ENCODE measurements at places on chromosomes 2 and 18.

DNA sequence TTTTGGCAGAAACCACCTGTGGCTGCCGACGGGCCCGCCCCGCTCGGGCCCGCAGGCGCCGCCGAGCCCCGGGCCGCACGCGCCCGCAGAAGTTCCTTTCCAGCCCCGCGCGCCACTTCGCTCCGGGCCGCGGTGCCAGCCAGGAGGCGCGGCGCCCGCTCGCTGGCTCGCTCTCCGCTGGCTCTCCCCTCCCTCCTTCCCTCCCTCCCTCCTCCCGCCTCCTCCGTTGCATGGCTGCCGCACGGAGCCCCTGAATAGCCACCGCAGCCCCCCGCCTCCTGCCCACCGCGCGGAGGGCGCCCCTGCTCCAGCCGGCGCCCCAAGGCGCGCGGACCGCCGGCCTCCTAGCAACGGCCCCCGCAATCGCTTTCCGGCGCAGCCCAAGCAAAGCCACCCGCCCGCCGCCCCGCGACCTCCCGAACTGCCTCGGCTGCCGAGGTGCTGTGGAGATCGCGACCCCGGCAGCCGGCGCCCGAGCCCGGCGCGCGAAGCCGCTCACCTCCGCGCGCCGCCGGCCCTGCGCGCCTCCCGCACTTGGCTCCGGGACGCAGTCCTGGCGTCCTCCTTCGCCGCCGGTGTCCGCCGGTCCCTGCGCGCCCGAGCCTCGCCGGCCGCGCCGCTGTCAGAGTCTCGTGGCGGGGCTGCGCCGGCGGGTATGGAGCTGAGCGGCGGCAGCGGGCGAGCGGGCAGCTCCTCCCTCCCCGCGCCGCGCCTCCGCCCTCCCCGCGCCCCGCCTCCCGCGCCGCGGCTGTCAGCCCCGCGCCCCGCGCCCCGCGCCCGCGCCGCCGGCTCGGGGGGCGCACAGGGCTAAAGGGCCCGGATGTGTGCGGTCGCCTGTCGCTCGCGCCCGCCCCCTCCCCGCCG, at the start of gene ZBTB7C:
Gene ZBTB7C (minus strand): TSS at position 657 of the 864 bp plus-strand sequence.
- DNase-seq: no peak

- no peak for DNase-seq
Observed at GRCh38 chr2:65586516-65586915, 154.1 kb upstream of the SPRED2 start.

GRCh38 chr2:106565599-106565998, 78.4 kb downstream of the CD8B2 start:
- no peak for DNase-seq

DNA sequence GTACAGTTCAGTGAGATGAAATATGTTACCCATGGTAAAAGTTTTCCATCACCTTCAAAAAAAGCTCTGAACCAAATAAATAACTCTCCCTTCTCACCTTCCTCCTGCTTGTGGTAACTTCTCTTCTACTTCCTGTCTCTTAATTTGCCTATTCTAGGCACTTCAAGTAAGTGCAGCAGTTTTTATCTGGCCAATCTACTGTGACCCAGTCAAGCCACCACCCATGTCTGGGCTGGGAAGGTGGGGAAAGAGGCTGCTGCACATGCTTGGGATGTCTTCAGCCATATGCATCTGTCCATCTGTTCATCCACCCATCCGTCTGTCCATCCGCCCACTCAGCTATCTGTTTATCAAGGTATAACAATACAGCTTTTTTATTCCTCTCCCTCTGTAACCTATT, 31.6 kb downstream of the ZNF532 start:
- DNase-seq: no peak

- no peak for DNase-seq
Observed at GRCh38 chr2:57465067-57465466, 581.5 kb upstream of the VRK2 start.

DNA sequence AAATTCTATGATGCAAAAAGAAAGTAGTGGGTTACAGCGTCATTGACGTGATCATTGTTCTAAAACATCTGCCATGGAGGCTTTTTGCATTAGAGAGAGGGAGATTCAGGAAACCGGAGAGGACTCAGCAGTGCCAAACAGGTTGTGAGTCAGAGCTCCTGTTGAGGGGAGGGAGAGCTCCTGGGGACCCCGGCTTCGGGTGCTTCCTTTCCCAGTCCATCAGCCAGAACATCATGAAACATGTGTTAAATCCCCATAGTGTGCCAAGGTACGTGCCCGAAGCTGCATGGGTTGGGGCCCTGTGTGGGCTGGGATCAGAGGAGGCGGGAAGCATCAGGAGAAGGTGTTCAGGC, 791 bp upstream of the CYRIA start:
- DNase-seq: no peak

DNA sequence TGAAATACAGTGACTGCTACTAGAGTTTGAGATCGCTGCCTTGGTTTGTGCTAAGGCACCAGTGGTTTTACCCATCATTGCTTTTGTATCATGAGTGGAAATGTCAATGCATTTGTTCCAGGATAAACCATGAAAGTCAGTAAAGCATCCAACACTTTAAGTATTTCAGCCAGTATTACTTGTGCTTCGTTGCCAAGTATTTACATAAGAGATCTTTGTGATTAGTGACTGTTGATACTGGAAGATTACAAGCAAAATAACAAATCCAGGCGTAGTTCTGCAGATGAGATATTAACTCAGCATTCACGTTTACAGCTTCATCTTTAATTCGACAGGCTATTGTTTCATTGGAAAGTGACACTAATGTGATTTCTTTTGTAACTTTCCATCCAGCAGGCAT, 90.3 kb upstream of the B3GNT7 start:
- no peak for DNase-seq
